Spinal cord (tissue), 10 donors: ENCODE measurements at places on chromosomes 1 and 21.

DNA sequence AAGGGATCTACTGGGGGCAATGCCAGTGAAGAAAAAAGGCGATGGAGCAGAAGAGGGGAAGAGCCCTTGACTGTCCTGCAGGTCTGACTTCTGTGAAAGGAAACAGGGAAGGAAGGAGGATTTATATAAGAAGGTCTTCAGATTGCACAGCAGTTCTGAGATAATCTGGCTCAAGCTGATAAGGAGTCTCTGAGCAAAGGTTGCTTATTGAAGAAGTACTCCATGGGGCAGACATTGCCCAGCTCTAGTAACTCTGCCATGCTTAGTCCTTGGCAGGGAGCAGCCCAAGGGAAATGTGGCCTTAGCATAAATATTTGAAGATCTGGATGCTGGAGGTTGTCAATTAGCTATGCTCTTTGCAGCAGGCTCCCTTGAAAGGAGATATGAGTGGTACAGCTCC is 15.9 kb upstream of the TTF2 start:
- no peak for DNase-seq

GRCh38 chr1:190475421-190476141 is 2.1 kb downstream of the BRINP3 start:
- DNase-seq, result peak; percentile 67

GRCh38 chr1:39800471-39800835 is 11.8 kb upstream of the BMP8B start:
- no peak for DNase-seq

DNA sequence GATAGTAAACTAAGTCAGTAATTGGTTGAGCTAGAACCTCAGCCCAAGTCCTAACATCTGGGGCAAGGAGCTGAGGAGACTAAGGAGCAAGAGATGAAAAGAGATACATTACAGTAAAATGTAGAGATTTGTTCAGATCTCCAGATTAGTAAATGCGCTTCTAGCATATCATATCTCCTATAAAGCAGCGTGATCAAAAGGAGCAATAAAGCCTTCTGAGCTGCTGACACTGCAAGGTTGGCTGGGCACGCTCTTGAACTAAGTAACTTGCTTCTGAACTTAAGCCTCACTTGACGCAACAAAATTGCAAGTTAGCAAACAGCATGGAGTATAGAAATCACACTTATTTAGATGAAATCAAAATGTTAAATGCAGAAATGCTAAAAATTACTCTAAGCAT is 80.9 kb downstream of the LRRC53 start:
- DNase-seq, result no peak

DNA sequence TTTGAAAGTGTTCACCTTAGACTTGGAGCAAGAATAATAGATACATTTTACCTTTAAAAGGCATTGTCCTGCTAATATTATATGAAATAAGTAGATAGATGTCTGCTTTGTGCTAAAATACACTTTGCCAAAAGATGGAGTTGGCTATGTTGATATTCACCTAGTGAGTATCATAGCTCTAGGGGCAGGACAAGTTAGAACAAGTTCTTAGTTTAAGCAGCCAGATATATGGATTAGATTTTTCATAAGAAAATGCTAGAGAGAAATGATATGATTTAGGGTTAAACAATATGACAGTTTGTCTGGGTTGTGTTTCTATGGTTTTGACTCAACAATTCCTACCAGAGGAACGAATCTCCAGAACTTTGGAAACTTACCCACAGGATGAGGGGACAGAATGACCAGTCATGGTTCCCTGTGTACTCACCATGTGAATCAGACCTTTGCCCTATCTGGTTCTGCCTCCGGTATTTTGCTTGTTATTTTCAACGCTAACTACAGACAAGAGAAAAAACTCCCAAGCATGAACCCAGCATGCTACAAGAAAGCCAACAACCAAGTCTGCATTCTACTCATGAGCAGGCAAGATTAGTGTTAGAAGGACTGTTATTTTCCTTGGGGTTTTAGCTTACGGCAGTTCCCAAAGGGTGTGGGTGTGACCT is 1.7 kb downstream of the F5 start:
- no peak for DNase-seq

- DNase-seq, result no peak
Observed at GRCh38 chr1:109379422-109379821, 18.3 kb downstream of the SORT1 start.

GRCh38 chr1:36128126-36128904 is 3.3 kb upstream of the COL8A2 start:
- DNase-seq, result no peak

GRCh38 chr21:16086121-16086520 is 356.3 kb downstream of the USP25 start:
- DNase-seq, result no peak

DNA sequence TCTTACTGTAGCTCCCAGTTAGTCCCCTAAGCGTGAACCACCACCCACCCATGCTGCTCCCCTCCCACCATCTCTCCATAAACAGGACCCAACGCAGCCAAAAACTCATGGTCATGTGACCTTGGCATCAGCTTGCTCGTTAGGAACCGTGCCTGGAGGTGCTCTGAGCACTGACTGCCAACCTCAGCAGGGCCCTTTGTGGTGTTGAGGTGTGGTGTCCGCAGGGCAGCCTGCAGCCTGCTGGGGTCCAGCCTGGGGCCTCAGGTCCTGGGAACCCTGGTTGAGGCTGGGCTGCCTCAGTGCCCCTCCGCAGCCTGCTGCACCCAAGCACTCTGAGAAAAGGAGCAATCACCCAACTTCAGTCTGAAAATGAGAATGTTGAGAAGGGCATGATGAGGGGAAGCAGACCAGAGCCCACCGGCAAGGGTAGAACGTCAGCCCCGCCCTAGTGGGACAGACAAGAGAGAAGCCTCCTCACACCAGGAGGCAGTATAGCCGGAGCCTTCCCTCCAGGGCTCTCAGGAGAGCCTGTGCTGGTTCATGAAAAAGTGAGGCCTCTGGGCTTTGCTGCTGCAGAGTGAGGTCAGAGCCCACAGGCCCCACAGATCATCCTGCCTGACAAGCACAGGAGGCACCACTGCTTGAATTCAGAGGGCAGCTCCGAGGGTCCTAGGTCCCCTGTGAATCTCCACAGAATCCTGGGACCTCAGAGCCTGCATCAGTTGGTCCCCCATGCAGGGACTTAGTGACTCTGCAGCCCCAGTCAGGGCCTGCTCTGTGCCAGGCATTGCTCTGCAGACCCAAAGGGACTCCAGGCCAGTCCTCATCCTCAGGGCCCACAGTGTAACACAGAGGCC is 4.9 kb upstream of the COL6A2 start:
- no peak for DNase-seq

DNA sequence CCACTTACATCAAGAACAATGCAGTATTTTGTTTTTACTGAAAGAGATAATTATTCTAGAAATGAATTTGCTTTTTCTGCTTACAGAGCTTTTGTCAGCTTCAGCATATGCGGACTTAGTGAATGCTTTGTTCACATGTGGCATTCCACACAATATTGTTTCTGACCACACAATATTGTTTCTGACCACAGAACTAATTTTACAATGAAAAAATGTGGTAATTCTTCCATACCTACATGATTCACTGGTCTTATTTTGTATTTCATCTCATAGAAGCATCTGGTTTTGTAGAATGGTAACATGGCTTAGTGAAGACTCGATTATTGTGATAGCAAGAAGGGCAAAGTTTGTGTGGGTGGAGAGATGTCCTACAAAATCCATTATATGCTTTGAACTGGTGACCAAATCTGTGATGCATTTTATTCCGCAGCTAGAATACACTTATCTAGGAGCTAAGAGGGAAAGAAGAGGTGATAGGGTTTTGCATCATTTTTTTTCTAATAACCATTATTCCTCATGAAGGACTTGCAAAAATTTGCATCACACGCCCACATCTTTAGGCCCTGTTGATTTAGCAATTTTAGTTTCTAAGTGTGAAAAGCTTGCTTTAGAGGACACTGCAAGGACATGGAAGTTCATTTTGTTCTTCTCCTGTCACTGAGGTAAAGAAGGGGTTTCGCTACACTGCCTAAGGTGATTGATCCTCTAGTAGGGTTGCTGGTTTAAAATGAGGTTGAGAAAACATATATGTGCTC is 75.3 kb downstream of the HLX start:
- DNase-seq, result no peak

- DNase-seq, result no peak
Observed at GRCh38 chr21:42566524-42567213, 53.0 kb downstream of the SLC37A1 start.

GRCh38 chr1:203453016-203453415 is 22.6 kb upstream of the PRELP start:
- no peak for DNase-seq

DNA sequence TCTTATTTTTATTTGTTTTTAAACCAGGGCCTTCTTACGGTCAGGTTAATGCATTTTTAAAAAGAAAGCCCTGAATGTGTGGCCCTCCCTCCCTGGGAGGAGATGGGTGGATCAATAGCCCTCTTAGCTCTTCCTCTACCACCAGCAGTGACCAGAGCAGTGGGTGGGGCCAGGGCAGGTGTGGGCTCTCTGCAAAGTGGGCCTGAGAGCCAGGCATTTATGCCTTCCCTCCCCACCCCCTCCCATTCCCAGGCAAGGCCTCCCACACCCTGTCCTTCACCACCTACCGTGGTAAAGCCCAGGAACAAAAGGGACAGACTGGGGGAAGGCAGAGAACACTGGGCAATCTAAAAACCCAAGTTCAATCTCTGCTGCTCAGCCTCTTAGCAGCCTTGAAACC is 63.9 kb downstream of the SSBP3 start:
- DNase-seq, result no peak

DNA sequence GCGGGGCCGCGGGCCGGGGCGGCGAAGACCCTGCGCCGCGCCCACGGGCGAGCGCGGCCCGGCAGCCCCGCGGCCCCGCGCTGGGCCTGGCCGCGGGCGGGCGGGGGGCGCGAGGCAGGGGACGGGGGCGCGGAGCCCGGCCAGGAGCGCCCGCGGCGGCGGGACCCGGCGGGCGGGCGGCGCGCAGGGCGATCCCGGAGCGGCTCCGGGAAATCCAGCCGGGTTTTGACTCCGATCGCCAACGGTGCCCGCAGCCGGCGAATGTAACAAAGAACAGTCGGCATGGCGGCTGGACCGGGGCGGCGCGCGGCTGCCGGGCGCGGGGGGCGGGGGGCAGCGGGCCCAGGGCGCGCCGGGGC is 334 bp downstream of the PRDM15 start:
- peak; percentile 78 for DNase-seq

GRCh38 chr1:239315631-239316217 is 70.6 kb upstream of the CHRM3 start:
- DNase-seq, result no peak

GRCh38 chr1:150606463-150607142 is 22.8 kb downstream of the ENSA start:
- DNase-seq, result no peak

DNA sequence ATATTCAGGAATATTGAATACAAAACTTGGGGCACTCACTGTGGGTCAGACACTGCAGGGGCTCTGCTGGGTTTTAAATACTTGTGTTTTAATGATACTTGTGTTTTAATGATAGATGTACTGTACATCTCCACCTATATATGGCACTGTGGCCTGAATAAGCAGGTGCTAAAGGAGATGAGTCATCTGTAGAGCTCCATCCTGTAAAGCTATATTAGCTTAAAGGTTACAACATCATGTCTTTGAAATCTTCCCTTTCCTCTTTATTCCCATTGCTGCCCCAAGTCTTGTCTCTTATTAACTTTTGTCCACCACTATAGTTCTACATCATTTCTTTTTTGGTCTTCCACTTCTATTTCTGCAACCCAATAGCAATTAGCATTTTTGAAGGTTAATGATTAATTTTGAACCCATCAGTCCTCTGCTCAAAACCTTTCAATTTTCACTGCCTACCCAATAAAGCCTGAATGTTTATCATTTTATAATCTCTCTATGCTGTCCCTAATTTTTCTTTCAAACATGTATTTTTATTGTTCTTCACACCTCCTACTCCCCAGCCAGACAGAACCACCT is 113.3 kb upstream of the PTGFR start:
- no peak for DNase-seq

GRCh38 chr1:111483166-111483565 is 9.4 kb downstream of the C1orf162 start:
- no peak for DNase-seq
